ENCODE measurements at places on chromosomes 7 and 10.
A peak's percentile ranks its signal among the peaks of the same experiment; 100 is the strongest.

- DNase-seq: peak; percentile 46
- no peaks in the 10 kb centered on the region for H3K27me3 ChIP-seq
These were observed 699 bp downstream of the CLIP2 start for GRCh38 chr7:74289659-74290552.

- H3K27ac ChIP-seq: no peak overlapping the region
- H3K36me3 ChIP-seq: no peaks in the 10 kb centered on the region
- no peaks in the 10 kb centered on the region for H3K4me1 ChIP-seq
- H3K27me3 ChIP-seq: no peaks in the 10 kb centered on the region
- H3K4me3 ChIP-seq: no peak overlapping the region
These were observed 93.6 kb upstream of the RSU1 start for GRCh38 chr10:16910793-16911164.

DNA sequence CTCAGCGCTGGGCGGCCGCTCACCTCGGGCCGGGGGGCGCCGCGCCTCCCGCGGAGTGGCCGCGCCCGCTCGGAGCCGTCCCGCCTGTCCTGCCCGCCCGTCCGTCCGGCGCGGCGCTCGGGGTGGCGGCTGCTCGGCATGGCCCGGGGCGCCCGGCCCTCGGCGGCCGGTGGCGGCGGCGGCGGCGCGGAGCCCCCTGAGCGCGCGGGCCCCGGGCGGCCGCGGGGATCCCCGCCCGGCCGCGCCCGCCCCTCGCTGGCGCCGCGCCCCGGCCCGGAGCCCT, 338 bp downstream of the SDK1 start:
- no peak for DNase-seq
- no peak overlapping the region for H3K4me3 ChIP-seq
- H3K36me3 ChIP-seq: no peaks in the 10 kb centered on the region
- H3K27ac ChIP-seq: no peak overlapping the region

GRCh38 chr7:101891936-101892640, 74.7 kb downstream of the CUX1 start:
- DNase-seq: no peak
- H3K4me3 ChIP-seq: no peak overlapping the region
- no peak overlapping the region for H3K27ac ChIP-seq
- H3K27me3 ChIP-seq: no peaks in the 10 kb centered on the region
- no peaks in the 10 kb centered on the region for H3K4me1 ChIP-seq

GRCh38 chr7:70000737-70001348, 402.6 kb downstream of the AUTS2 start:
- no peak overlapping the region for H3K27ac ChIP-seq
- no peaks in the 10 kb centered on the region for H3K27me3 ChIP-seq
- H3K4me3 ChIP-seq: no peak overlapping the region
- no peak for DNase-seq
- H3K36me3 ChIP-seq: no peaks in the 10 kb centered on the region

GRCh38 chr10:97278491-97278989, 13.9 kb downstream of the ARHGAP19 start:
- H3K27me3 ChIP-seq: no peaks in the 10 kb centered on the region
- no peaks in the 10 kb centered on the region for H3K4me1 ChIP-seq
- H3K36me3 ChIP-seq: no peaks in the 10 kb centered on the region
- H3K27ac ChIP-seq: no peak overlapping the region
- H3K4me3 ChIP-seq: no peak overlapping the region

DNA sequence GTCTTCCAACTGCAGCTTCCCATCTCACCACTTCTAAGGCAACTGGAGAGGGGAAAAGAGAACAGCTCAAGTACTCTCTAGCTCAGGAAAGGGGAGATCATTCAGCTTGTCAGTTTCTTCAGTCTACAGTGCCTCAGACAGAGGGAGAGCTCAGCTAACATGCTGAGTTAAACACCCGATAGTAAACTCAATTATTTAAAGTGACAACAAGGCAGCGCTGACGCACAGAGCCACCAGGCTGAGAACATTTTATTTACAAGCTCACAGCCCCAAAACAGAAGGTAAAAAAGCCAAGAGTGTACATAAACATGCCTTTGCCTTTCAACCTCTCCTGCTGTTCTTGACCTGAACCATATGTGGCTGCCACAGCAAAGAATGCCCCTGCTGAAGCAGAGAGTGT, 10.1 kb upstream of the CUZD1 start:
- H3K27me3 ChIP-seq: no peaks in the 10 kb centered on the region
- no peak overlapping the region for H3K27ac ChIP-seq
- no peak overlapping the region for H3K4me3 ChIP-seq
- no peaks in the 10 kb centered on the region for H3K4me1 ChIP-seq
- DNase-seq: no peak
- H3K36me3 ChIP-seq: no peaks in the 10 kb centered on the region

DNA sequence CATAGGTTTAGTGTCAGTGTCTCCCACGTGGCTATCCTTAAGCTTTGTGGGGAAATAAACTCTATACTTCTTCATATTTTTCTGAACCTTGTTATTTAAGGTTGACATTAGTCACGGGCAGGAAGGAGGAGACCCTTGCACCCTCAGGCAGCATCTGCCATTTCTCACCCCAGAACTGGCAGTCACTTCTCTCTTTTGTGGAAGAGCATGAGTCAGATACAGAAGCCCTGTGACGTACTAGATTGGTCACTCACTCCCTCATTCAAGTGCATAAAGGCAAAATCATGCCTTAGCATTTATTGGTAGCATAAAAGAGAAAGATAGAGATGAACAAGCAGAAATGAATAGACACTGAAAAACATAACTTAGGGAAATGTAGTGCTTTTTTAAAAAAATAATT, 206.0 kb upstream of the MDFIC start:
- H3K27ac ChIP-seq: no peak overlapping the region
- no peak for DNase-seq
- H3K36me3 ChIP-seq: no peaks in the 10 kb centered on the region
- H3K4me3 ChIP-seq: no peak overlapping the region

- H3K27ac ChIP-seq: no peak within 1 kb of the TSS
- no peaks in the 10 kb centered on the region for H3K4me1 ChIP-seq
- no peaks in the 10 kb centered on the region for H3K36me3 ChIP-seq
- peak; percentile 81 for DNase-seq
- H3K27me3 ChIP-seq: peaks cover 32% of the 10 kb centered on the region
These were observed at the start of gene GRM8 for GRCh38 chr7:127252778-127253280. GRM8 (minus strand) TSS chr7:127252941.

- no peak overlapping the region for H3K27ac ChIP-seq
- DNase-seq: no peak
- H3K4me1 ChIP-seq: no peaks in the 10 kb centered on the region
- no peaks in the 10 kb centered on the region for H3K27me3 ChIP-seq
These were observed 261.3 kb downstream of the TCERG1L start for GRCh38 chr10:131050162-131050766.

GRCh38 chr7:137628216-137628615, 218.6 kb downstream of the DGKI start:
- H3K27me3 ChIP-seq: no peaks in the 10 kb centered on the region
- H3K27ac ChIP-seq: no peak overlapping the region
- no peak for DNase-seq
- no peaks in the 10 kb centered on the region for H3K4me1 ChIP-seq

DNA sequence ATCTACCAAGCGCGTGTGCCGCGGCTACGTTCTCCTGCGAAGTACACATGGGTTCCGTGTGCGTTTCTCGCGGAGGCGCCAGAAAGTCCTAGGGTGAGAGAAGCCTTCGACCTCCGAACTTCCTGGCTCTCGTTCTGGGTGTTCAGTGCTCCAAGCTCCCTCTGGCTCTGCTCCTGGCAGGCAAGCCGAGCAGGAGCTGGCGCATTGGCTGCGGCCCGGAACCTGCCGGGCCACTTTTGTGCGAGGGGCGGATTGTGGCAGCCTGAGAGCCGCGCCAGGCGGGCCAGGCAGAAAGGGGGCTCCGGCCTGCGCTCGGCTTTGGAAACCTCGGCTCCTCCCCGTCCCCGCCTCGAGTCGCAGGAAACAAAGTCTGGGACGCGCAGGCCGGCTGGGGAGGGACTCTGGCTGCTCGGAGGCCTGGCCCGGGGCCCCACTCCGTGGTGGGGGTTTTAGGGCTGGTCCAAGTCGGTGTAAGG, 9.6 kb downstream of the EMX2 start:
- no peaks in the 10 kb centered on the region for H3K36me3 ChIP-seq
- H3K4me3 ChIP-seq: peak overlapping the region; percentile 33
- peaks cover 3% of the 10 kb centered on the region for H3K4me1 ChIP-seq

DNA sequence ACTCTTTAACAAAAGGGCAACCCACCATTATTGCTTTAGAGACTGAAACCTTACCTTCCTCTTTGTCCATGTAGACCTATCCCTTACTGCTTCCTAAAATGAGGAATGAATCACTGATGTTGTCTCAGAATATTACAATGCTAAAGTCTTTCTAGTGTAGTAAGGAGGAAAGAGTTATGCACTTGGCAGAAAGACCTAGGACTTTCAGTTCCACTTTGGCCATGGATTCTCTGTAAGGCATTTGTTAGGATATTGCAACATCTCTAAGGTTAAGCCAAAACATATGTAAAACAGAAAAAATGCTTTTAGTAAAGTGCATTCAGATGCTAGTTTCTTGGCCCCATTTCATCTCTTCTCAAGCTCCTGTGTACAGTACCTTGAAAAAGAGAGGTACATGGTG, 230.9 kb downstream of the PARD3 start:
- H3K27me3 ChIP-seq: no peaks in the 10 kb centered on the region
- H3K4me3 ChIP-seq: no peak overlapping the region
- no peaks in the 10 kb centered on the region for H3K4me1 ChIP-seq
- H3K36me3 ChIP-seq: no peaks in the 10 kb centered on the region
- no peak for DNase-seq
- no peak overlapping the region for H3K27ac ChIP-seq

- H3K4me3 ChIP-seq: no peak overlapping the region
- no peaks in the 10 kb centered on the region for H3K27me3 ChIP-seq
- H3K27ac ChIP-seq: no peak overlapping the region
- H3K36me3 ChIP-seq: no peaks in the 10 kb centered on the region
- no peak for DNase-seq
- H3K4me1 ChIP-seq: peaks cover 11% of the 10 kb centered on the region
These were observed 16.0 kb upstream of the LRRC61 start for GRCh38 chr7:150307129-150307528.

DNA sequence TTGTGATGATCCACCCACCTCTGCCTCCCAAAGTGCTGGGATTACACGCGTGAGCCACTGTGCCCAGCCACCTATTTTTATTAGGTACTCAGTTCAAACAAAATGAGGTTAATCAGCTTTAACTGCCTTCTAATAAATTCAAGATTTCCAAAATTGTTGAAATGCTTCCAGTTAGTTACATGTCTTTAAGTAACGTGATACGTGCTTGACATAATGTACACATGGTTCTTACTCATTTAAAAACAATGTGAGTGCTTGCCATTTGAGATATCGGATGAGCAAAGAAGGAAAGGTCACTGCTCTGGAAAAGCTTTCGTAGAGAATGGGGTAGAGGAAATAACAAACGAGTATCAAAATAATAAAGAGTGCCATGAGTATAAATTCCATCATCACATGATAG, 83.6 kb downstream of the KMT2E start:
- no peak for DNase-seq
- H3K36me3 ChIP-seq: peaks cover 7% of the 10 kb centered on the region

DNA sequence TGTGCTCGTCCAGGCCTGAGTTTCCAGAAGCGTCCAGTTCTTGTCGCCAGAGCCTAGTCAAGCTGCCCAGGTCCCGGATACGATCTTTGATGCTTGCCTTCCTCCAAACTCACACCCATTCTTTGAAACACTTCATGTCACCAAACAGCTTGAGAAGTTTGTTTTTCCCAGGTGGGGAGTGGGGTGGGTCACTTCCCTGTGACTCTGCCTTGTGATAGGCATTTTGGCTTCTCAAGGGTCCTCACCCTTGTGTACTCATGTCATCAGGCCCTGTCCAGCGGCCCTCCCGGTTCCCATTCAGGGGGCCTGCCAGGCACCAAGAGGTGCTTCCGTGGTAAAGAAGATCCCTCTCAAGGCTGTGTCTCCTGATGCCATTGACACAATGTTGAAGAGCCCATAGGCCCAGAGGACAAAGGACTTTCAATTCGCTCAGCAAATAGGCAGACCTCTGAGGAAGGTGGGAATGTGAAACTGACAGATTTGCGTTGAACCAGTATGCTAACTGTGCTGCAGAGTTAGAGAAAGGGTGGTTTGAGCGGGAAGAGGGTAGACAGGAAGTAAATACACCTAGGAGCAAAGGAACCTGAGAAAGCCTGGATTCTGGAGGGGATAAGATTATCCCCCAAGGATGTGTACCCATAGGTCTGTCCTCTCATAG, 24.7 kb upstream of the SFTPA1 start:
- no peaks in the 10 kb centered on the region for H3K36me3 ChIP-seq
- no peak for DNase-seq
- H3K27ac ChIP-seq: no peak overlapping the region
- H3K27me3 ChIP-seq: no peaks in the 10 kb centered on the region
- no peak overlapping the region for H3K4me3 ChIP-seq

DNA sequence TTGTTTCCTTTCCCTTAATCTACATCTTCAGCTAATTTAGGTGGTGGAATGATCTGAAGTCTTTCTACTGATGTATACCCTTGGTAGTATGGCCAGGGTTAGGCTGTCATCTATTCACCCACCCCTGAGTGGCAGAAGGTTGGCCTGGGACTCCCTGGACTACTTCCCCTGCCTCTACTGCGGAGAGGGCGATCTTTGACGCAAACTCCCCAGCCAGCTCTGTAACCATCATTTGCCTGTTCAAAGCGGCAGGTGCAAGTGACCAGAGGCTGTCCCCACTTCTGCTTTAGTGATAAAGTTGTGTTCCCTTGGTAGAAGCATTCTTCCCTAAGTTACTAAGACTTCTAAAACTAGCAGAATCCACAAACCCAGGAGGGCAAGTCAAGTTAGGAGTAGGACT, 70.8 kb upstream of the UNC5B start:
- no peaks in the 10 kb centered on the region for H3K27me3 ChIP-seq
- peak; percentile 4 for DNase-seq
- no peak overlapping the region for H3K4me3 ChIP-seq
- no peak overlapping the region for H3K27ac ChIP-seq
- no peaks in the 10 kb centered on the region for H3K36me3 ChIP-seq

- no peak overlapping the region for H3K4me3 ChIP-seq
- no peaks in the 10 kb centered on the region for H3K36me3 ChIP-seq
- H3K4me1 ChIP-seq: no peaks in the 10 kb centered on the region
- H3K27ac ChIP-seq: no peak overlapping the region
- no peak for DNase-seq
These were observed 10.6 kb upstream of the TSPAN14 start for GRCh38 chr10:80443531-80443974.

GRCh38 chr7:120168066-120168465, 104.9 kb upstream of the KCND2 start:
- H3K36me3 ChIP-seq: no peaks in the 10 kb centered on the region
- no peak overlapping the region for H3K27ac ChIP-seq
- no peak overlapping the region for H3K4me3 ChIP-seq
- H3K4me1 ChIP-seq: no peaks in the 10 kb centered on the region
- DNase-seq: no peak

DNA sequence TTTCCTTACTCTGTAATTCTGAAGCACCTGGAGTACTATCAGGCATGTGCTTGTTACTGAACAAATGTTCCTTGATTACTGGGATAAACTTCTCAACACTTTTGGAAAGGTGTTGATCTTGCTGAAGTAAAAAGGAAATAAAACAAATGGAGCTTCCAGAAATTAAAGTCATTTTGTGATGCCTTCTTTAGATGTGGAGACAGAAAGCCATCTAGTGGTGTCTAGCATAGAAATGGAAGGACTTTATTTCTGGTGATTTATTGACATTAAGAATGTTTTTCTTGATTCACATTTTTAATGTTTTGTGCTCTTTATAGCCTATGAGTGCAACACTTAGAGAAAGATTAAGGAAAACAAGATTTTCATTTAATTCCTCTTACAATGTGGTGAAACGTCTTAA, 1.4 kb downstream of the SFR1 start:
- no peaks in the 10 kb centered on the region for H3K27me3 ChIP-seq
- DNase-seq: no peak
- no peaks in the 10 kb centered on the region for H3K36me3 ChIP-seq
- H3K4me1 ChIP-seq: peaks cover 5% of the 10 kb centered on the region
- H3K27ac ChIP-seq: no peak overlapping the region

GRCh38 chr7:23454881-23455526, 15.3 kb downstream of the IGF2BP3 start:
- H3K27ac ChIP-seq: no peak overlapping the region
- DNase-seq: no peak
- no peak overlapping the region for H3K4me3 ChIP-seq
- H3K27me3 ChIP-seq: no peaks in the 10 kb centered on the region

Measured in kidney (tissue), 22 donors.